ENCODE measurements at places on chromosomes 4 and X.

DNA sequence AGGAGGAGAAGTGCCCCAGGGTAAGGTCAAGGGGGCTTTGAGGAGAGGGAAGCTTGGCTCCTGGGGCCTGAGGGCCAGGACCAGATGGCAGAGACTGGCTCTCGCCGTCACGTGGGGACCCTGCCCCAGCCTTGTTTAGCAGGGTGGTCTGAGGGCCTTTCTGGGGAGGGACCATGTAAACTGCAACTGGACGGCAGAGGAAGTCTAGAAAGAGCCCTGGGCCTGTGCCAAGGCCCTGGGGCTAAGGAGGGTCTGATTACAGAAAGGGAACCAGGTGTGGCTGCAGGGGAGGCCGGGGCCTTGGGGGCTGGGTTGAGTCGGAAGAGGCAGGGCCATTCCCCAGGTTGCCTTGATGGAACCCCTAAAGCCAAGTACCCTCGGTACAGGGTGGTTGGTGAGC is 1.8 kb upstream of the HGFAC start:
- peak; percentile 9 for DNase-seq

GRCh38 chr4:80265571-80266252 is 752 bp upstream of the FGF5 start:
- no peak for DNase-seq

DNA sequence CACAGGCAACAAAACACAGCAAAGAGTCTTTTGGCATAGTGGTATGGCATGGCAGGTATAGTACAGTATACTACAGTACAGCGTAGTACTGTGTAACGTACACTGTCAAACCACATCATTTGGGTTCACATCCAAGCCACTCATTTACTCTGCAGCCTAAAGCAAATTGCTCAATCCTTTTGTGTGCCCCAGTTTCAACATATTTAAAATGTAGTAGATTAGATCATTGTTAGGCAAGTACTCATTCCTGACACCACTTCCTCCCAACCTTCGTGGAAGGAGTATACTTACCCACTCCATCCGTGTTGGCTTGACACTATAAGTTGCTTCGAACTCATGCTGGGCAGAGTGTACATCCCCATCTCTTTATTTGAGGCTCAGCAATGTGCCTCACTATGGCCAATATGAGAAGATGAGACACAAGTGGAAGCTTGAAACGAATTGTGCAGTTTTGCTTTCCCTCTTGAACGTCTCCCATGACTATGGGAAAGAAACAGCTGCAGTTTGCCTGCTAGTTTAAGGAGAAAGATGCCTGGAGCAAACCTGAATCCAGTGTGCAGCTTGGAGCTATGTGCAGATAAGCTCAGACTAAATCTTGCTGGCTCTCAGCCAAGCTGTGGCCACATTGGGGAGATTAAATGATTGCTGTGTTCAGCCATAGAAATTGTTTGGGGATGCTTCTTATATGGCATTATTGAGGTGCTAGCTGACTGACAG is 85.7 kb upstream of the TBL1X start:
- no peak for DNase-seq

DNA sequence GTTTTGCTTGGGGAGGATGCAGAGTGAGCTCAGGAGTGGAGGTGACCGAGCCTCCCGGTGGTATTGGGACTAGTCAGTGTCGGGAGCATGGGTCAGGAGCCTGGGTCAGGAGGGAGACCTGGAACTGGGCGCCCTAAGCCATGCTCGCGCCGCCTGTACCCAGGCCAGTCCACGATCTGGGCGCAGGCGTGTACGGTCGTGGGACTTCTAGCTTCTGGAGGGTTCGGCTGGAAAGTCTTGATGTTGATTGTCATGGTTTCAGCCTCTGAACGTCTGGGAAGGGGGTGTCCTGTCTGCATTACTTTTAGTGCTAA is 244 bp downstream of the EIF2S3 start:
- DNase-seq = no peak

DNA sequence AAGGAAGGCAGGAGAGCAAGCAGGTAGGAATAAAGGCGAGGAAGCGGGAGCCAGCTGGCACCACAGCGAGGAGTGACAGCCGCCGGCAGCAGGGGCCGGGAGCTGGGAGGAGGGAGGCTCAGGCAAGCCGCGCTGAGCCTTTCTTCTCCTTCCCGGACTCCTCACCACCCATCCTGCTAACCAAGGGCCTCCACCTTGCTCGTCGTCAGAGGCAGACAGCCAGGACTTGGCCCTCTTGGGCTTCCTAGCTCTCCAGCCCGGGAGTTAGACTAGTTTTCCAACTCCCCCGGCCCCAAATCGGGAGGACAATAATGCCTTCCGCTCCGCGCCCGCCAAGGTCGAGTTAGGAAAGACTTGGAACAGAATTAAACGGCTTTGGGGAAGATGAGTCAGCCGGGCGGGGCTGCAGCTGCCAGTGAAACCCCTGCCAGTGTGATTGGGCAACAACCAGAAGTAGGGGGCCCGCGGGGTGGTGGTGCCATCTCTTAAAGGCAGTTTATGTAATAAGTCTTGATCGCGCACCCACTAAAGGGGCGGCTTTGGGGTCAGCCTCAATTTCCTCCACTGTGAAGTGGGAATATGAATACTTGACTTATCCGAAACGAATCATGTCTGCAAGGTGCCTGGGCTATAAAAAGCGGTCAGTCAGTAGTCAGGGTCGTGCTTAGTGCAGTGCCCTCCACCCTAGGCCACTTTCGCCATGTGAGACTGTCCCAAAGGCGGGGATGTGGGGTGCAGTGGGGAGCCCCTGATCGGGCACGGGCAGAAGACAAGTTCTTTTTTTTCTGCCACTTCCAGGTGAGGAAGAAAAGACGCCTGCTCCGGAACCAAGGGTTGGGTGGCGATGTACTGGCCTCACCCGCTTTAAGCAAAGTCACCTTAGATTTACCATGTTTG is 6.7 kb upstream of the HSD17B10 start:
- peak; percentile 42 for DNase-seq

DNA sequence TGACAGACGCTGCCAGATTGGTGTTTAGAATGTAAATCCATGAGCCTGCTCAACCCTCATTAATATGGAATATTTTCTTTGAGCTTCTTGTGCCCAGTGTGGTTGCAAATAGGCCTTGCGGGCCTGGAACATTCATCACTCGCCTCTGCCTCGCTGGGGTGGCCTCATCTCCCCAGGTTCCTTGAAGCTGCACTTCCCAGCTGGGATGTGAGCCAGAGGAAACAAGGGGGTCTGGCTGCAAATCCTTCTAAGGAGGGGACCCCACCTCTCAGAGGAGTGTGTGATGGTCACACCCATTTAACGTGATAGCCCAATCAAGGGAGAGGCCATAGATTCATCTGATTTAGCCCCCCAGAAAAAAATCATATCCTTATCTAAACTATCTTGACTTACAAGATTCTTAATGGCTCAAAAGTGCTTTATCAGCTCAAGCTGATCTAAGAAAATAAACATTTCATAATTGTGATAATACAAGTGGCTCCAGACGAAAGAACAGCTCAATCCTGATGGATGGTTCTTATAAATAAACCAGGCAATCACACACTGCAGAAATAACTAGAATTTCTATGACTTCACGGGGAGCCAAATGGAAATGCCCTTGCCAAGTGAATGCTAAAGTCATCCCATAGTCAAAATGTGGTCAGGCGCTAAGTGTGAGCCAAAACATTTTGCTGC is 189.9 kb downstream of the PTTG2 start:
- DNase-seq = no peak

- DNase-seq = no peak
Observed at GRCh38 chr4:110381784-110382183, 94.2 kb upstream of the ENPEP start.

DNA sequence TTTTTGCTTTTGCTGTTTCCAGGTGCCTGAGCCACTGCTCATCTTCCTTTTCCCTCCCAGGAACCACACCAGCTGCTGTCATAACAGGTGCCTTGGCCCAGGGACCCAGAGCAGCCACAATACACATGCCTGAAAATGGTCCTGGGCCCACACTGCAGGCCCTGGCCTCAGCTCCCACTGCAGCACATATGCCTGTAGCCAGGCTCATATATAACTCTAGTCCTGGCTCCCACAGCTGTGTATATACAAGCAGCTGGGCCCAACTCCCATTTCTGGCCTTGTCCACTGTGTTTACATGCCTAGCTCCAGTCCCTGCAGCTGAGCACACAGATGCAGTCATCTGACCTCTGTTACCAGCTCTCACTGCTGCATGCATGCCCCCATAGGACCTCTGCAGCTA is 930.5 kb downstream of the ADGRL3 start:
- DNase-seq = no peak

- DNase-seq = no peak
Observed at GRCh38 chrX:9942086-9942485, 25.1 kb upstream of the CLDN34 start.

DNA sequence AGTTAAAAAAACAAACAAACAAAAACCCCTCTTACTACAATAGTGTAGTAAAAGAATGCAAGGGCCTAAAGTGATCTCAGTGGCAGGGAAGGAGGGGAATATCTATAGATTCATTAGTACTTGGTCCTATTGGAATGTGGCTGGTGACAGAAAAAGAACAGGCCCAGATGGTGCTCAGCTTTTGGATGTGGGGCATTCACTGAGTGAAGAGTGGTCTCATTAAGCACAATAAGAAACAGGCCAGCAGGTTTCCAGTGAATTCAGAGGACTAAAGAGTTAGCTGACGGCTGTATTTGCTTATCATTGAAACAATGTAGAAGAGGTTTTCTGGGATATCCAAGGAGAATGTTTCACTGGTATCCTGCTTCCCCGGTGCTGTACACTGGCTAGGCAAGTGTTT is 243.8 kb upstream of the HHIP start:
- no peak for DNase-seq

- no peak for DNase-seq
Observed at GRCh38 chrX:130746709-130747342, 156.2 kb downstream of the ENOX2 start.

GRCh38 chrX:72105436-72105835 is 26.3 kb downstream of the RTL5 start:
- DNase-seq = no peak

DNA sequence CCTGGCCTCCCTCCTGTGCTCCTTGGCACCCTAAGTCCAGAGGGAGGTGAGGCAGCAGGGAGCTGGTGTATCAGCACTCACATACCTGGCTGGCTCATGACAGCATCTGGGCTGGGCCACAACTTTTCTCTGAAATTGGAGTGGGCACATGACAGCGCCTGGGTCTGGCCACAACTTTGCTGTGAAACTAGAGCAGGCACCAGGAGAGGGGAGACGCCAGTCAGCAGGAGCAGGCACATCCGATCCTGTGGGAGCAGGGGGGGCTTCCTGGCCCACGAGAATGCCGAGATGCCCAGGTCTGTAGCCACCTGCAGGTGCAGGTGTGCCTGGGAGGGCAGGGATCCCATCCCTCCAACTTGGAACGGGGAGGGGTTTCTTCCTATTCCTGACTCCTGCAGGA is 69.7 kb upstream of the PPP3CA start:
- DNase-seq = no peak

DNA sequence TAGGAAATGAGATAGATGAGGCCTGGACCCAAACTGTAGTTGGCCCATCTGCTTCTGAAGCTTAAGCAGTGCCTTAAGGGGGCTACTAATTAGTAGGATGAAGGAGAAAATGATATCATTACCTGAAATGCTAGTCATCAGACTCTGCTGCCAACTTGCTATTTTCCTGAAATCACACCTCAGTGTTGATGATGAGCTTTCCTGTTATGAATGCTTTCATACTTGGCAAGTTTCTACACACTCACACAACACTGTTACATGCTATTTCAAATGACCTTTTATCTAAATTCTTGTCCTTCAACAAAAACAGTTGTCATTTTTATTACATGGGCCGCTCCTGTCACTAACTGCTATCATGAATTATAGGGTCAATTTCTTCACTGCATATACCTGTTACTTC is 416.0 kb downstream of the PRDM5 start:
- no peak for DNase-seq

DNA sequence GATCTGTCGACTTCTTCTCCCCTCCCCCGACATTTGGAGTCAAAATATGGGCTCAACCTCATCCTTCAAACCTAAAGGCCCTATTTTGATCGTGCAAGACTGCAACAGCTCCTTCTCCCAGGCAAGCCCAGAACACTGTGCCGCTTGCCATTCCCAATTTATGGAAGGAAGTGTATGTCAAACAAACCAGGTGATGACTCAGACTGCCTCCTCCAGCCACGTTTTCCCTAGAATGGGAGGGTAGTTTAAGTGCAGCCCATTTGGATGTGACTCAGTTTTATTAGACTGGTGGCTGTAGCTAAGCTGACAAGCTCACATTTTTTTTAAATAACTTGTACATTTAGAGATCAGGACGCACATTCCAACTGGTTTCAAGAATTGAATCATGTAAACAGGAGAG is 570.4 kb upstream of the DIPK2B start:
- no peak for DNase-seq

DNA sequence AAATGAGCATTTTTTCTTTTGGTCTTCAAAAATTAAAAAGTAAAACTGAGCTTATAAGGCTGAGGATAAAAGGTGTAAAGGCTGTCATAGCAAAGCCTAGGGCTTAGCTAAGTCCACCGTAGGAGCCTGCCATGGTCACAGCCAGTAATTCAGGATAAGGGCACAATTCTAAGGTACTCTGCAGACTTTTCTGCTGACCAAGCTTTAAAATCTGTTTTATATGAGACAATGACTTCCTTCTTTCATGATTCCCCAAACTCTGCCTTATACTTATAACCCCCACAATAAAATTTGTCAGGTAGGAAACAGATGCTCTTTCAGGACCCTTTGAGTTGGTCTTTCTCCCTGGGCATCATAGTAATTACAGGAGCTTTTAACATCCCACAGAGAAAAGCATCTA is 138.5 kb downstream of the COL4A6 start:
- no peak for DNase-seq

- DNase-seq = no peak
Observed at GRCh38 chr4:152090543-152090942, 329.7 kb upstream of the GATB start.

DNA sequence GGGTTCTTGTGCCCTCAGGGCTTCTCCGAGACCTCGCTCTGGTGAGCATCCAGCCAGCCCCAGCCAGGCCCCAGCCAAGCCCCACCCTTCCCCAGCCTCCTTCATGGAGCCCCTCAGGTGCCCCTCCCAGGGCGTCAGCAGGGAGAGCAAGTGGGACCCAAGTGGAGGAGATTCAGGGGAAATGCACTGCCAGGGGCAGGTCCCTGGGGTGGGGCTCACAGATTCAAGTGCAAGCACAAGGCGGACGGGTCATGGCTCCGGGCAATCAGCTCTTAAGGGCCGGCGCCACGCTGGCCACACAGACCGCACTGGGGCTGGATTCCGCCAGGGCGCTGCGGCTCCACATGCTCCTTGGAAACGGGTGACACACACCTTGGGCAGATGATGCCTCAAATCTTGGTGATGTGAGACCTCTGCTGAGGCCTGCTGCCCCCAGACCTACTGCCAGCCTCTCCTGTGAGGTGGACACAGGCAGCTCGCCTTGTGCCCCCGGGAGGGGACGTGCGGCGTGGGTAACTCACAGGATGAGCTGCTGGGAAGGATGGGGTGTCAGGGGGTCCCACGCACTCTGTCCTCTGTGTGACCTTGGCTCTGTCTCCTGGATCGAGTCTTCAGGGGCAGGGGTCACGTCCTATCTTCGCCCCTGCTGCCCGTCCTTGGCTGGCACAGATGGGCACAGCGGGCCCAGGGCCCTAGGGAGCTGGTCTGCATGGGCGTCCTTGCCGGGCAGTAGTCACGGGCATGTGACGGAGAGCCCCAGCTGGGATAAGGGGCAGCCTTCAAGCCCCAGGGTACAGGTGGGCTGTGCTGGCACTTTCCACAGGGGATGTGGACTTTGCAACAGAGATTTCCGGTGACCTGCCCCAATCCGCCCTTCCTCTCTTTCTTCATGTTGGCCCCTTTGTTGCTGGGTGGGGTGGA is 17.1 kb downstream of the NAT8L start:
- DNase-seq = peak; percentile 11

GRCh38 chr4:171650543-171650942 is 162.7 kb upstream of the GALNTL6 start:
- peak; percentile 50 for DNase-seq
